AG08396 (cell line): ENCODE measurements at places on chromosomes 6 and 20.
A peak's percentile ranks its signal among the peaks of the same experiment; 100 is the strongest.

GRCh38 chr6:163712566-163712961 is 298.0 kb downstream of the QKI start:
- DNase-seq = no peak

- peak; percentile 66 for DNase-seq
Measured at GRCh38 chr6:130240232-130240631, 17.5 kb upstream of the SAMD3 start.

- DNase-seq = no peak
Measured at GRCh38 chr6:52550014-52550575, 26.8 kb downstream of the TRAM2 start.

- DNase-seq = no peak
Measured at GRCh38 chr6:111767752-111768430, 105.4 kb downstream of the FYN start.

DNA sequence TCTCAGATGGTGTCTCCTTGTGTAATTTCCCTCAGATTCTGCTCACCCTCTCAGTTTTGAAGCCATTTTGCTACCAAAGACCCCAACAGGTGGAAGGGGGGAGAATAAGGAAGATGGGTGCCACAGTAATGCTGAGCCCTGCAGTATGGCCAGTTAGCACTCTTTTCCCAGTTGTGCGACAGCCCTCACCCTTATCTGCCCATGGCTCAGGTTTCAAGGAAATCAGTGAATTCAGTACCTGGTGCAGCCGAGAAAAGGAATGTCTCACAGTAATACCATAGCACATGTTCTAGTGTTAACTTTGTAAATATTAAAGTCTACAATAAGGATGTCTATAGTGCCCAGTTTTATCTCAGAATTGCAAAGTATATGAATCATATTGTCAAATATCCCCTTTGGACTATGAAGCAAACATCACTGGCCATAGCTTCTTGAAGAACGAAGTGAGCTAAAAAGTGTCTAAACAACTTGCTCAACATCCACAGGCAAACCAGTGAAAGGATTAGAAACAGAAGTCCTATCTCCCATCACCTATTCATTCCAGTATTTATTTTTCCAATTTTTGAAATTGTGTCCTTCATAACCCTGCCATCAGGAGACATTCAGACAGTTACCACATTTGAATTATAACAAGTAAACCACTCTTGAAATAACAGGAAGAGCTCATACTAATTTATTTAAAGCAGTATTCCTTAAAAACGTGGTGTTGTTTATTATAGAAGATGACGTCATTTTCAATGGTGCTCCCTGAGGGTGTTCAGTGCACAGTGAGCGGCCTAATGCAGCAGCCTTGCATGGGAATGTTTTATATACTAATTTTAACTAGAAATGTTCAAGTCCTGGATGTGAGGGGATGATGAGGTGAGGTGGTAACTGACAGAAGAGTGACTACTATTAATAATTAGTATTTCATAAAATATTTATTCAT is 366.2 kb downstream of the TFAP2A start:
- DNase-seq = no peak

- no peak for DNase-seq
Measured at GRCh38 chr20:16947479-16947878, 199.3 kb downstream of the OTOR start.
